ENCODE measurements at places on chromosomes 5 and 9.

DNA sequence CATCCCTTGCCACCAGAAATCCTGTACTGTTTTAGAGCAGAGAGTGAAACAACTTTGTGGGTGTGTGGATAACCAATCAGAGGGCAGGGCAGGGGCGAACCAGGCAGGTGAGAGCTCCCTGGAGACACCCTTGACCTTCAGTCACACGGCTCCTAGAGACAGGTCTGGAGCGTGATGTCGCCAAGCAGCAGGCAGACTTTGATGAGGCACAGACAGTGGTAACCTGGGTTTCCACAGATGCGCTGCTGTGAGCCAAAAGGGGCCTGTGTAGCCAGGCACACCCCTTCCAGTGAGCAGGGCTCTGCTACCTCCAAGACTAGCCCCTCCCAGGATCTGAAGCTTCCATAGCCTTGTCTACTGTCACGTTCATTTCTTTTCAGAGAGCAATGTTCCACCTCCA, 317.8 kb upstream of the ADCY2 start:
- no peak for DNase-seq

DNA sequence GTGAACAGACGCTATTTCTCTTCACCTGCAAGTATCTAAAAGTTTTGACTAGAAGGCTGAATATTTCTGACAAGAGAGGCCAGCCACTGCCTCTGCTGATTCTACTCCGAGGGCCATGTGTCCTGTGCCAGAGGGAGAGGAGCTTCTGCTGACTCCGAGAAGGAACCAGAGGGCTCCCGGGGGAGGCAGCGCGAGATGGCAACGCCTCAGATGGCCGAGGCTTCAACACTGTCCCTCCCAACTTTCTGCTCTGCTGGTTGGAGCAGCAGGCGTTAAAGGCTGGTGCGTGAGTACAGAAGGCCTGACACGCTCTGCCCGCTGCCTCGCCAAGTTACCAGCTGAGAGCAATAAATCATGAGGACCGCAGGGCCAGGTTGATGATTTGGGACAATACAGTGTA, 178.8 kb downstream of the GAPVD1 start:
- DNase-seq, result no peak

- DNase-seq, result no peak
These were observed 14.0 kb downstream of the IL33 start for GRCh38 chr9:6229619-6230018.

DNA sequence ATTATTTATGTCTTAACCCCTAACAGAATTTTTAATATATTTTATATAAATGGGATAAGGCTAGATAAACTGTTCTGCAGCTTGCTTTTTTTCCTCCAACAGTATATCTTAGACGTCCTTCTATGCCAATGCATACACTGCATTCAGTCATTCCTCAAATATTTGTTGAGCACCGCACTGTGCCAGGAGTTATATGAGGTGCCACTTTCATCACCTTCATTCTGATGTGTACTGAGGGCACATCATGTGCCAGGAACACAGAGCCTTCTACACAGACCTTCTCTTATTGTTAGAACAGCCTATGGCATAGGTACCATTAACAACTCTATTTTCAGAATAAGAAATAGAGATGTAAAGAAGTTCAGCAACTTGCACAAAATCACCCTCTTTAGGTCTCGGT, 570.1 kb downstream of the CDK5RAP2 start:
- no peak for DNase-seq

DNA sequence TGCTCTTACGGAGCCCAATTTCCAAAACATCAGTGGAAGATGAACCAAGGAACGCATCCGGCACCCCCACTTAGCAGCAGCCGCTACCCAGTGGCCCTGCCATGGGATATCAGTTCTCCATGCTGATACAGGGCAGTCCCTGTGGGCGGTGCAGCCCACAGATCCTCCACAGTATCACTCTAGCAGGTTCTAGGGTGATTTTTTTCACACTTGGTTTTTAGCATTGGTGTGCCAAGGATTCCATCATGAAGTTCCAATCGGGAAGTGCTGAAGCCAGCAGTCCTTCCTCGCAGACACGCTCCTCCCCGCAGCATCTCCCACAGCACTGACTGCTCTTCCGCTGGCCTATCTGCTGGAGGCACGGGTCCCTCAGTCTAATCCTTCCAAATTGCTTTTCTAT, 261.9 kb downstream of the SYK start:
- DNase-seq, result no peak

GRCh38 chr5:176542596-176543427, 5.6 kb upstream of the RNF44 start:
- DNase-seq, result peak; percentile 43

- DNase-seq, result peak; percentile 59
These were observed 141.6 kb downstream of the INSYN2B start for GRCh38 chr5:169838688-169839087.

- no peak for DNase-seq
These were observed 128.0 kb downstream of the PIP5K1B start for GRCh38 chr9:68832861-68833518.

- DNase-seq, result no peak
These were observed 61.3 kb downstream of the DROSHA start for GRCh38 chr5:31470608-31471007.

DNA sequence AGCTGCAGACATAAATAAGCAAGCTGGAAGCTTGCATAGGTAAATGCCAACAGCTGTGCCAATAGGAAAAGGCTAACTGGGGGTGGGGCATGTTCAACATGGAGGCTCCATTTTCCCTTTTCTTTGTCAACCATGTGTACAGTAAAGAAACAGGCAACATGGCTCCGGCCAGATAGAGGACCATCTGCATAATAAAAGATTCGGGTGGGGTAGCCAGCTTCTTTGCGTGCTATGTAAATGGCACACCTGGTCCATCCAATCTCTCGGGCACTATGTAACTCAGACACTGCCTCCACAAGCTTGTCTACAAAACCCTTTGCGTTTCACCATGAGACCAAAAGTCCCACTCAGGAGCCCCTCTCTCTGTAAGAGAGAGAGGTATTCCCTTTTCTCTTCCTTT, 41.7 kb upstream of the DENND4C start:
- DNase-seq, result no peak

- no peak for DNase-seq
These were observed 107.8 kb upstream of the SLIT3 start for GRCh38 chr5:169408731-169409130.

DNA sequence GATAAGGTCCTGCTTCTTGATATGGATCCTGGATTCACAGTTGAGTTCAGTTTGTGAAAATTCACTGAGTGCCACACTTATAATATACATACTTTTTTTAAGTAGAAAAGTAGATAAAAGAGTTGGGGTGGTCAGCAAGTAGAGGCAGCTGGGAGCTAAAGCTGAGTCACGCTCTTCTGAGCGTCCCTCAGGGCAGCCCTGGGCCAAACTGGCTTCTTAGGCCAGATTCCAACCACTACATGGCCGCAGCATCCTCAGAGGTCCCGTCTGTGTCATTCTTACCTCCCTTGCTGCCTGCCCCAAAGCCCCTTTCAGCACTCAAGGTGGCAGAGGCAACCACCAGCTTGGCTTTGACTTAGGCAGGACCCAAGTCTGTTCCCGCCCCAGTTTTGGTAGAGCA, 123.3 kb upstream of the TBC1D2 start:
- no peak for DNase-seq

DNA sequence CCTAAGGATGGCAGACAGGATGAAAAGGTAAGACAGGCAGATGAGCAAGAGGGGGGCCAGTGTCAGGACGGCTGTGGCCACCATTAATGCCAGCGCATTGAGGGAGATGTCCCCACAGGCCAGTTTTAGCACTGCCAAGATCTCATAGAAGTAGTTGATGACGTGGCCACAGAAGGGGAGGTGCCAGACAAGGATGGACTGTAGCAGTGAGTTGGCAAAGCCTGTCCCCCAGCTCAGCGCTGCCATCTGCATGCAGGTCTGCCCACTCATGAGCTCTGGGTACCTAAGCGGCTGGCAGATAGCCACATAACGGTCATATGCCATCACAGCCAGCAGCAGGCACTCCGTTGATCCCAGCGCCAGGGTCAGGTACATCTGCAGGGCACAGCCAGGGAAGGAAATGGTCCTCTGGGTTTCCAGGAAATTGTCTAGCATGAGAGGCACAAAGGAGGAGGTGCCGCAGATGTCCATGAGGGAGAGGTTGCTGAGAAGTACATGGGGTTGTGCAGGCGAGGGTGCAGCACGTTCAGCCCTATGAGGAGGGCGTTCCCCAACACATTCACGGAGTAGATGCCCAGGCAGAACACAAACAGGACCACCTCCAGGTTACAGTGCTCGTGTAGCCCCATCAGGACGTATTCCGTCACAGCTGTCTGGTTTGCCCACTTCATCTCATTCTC, 10.8 kb downstream of the OR13J1 start:
- no peak for DNase-seq

- DNase-seq, result no peak
These were observed 13.5 kb upstream of the AGXT2 start for GRCh38 chr5:35061211-35061770.

Measured in activated CD4-positive, alpha-beta T cell treated with anti-CD3 and anti-CD28 coated beads, Interleukin-2, Interleukin-6, amounts not matched to agents 100 ng/mL and 50 ng/mL, durations not matched to agents 16 hours and 8 hours (primary cell).